ENCODE measurements at places on chromosomes 16 and 17.

- no peak for DNase-seq
Measured at GRCh38 chr16:17106243-17106791, 364.4 kb downstream of the XYLT1 start.

GRCh38 chr17:33811984-33812577, 443.0 kb upstream of the CCL2 start:
- DNase-seq = no peak

GRCh38 chr17:67125417-67125816, 81.1 kb downstream of the CACNG1 start:
- DNase-seq = peak; percentile 23

DNA sequence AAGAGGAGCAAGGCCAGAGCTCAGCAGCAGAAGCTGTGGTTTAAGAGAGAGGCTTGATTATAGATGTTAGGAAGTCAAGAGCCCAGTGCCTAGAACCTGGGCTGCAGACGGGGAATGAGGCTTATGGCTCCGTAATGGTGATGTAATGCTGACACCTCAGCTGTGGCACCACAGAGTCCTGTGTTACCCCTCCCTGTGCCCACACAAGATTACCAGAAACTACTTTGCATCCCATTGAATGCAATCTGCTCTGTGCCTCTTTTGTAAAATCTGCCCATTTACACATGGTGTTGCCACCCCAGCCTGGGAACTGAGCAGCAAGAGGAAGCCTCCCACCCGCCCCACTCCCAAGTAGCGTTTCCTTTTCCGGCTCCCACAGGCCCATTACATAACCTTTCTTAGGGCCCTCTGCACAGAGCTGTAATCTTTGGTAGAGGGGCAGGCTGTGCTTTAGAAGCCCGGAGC, 57.0 kb downstream of the PITPNC1 start:
- no peak for DNase-seq

GRCh38 chr17:76966016-76966415, 97.8 kb downstream of the MGAT5B start:
- no peak for DNase-seq

DNA sequence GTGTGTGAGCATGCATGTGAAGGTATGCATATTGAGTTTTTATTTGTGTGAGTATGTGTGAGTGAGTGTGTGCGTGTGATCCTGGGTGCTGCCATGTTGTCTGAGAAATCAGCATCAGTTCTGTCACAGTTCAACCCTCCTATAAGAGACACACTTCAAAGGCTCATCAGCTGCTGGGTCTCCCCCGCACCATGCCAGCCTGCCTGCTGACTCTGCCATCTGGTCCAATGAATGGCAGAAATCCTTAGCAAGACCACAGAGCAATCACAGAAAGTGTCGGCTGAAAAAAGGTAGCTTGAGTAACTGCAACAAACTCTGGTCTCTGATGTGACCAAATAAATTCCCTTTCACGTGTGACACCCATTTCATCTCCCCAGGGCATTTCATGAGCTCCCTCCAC, 381.8 kb upstream of the MAF start:
- no peak for DNase-seq

- DNase-seq = no peak
Measured at GRCh38 chr16:74501484-74502478, 80.5 kb upstream of the CLEC18B start.

- no peak for DNase-seq
Measured at GRCh38 chr16:9165681-9166080, 74.2 kb downstream of the HAPSTR1 start.

DNA sequence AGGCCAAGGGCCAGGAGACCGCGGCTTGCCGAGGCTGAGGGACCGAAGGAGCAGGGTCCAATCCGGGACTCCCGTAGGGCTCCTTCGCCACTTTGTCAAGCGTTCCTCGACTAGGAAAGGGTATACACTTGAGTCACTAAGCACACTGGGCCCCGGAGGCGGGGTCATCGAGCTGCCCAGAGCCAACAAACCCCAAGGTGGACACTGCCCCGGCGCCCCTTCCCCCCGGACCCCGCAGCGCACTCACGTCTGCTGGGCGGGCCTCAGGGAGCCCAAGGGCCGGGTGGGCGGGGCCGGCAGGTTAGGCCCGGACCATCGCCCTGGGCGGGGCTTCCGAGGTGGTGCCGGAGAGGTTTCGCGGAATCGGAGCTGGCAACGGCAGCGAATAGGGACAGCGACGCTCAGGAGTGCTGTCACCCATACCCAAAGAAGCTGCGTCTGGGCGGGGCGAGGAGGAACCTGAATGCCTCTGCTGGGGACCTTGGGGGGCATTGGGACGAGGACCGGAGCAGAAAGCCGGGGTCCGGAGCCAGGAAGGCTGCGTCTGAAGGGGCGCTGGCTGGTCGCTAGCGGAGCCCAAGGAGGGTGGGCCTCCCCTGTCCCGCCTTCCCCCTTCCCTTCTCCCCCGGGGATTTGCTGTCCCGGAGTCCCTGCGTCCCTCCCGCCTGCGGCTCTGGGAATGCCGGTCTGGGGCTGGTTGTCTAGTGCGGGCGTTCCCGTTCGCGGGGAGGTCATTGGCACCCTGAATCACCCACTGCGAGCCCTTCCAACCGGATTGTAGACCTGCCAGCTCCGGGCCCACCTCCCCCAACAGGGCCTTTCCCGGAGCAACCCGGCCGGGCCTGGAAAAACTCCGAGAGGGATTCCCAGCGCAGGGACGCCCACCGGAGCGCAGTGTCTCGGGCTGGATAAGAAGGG, 118.2 kb upstream of the SMURF2 start:
- DNase-seq = no peak

- DNase-seq = no peak
Measured at GRCh38 chr16:19168371-19169081, 486 bp downstream of the SYT17 start.

DNA sequence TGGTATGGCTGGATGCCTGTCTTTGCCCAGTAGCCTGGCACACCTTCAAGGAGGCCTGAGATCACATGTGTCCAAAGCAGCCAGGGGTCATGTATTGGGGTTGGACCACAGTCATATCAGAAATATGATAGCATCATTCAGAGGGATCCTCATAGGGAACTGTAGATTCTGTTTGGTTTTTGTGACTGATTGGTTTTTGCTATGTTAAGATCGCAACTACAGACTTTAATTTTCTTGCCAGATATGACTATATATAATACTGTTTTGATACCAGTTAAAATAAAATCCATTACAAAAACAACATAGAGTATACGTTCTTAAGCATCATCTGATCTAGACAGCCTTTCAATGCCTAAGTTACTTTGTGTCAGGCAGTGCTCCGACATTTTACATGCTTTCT, 11.8 kb upstream of the SMPD3 start:
- DNase-seq = no peak

DNA sequence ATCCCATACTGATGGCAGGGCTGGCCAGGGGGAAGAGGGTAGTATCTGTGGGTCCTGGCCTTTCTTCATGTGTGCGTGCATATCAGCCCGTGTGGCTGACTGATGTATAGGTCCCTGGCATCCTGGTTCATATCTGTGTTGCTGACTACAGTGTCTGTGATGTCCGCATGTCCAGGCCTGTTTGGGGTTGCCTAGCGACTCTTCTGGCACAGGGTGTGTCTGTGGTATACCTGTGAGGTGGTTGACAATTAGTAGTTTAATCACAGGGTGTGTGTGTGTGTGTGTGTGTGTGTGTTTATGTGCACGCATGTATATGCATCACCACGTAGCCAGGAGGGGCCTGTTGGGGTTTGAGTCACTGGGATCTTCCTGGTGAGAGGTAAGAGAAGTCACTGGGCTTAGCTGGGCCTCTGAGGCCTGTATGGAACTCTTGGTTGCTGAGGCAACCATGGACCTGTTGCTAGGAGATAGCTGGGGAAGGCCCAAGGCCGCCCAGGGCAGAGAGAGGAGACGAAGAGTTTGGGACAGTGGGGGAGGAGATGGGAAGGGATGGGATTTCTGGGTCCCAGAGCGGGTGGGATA, 603 bp upstream of the TMEM95 start:
- peak; percentile 69 for DNase-seq

GRCh38 chr16:84340325-84341040, 27.9 kb upstream of the ATP2C2 start:
- no peak for DNase-seq

- DNase-seq = no peak
Measured at GRCh38 chr16:53372992-53373871, 61.0 kb upstream of the RBL2 start.

DNA sequence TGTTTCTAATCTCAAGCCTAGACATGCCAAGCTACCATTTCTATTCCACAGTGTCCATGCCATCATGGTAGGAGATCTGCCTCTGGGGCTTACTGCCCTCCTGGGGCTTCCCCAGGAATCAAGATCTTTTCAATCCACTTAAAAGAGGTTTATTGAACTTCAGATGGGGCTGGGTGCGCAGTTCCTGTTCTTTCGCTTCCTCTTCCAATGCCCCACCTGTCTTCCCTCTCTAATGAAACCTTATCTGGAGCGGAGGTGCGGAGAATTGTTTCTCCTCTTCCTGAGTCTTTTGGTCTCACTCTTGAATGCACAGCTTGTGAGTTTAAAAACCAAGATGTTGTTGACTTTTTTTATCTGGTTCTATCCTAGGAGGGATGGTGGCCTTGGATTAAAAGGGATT, 30.4 kb upstream of the METTL16 start:
- no peak for DNase-seq

- DNase-seq = no peak
Measured at GRCh38 chr16:12078405-12079280, 102.1 kb downstream of the SNX29 start.

GRCh38 chr16:84687715-84688114, 12.1 kb upstream of the USP10 start:
- DNase-seq = peak; percentile 95

Data from fibroblast of skin of right biceps (primary cell).